Stimulated activated CD8-positive, alpha-beta memory T cell treated with anti-CD3 and anti-CD28 coated beads, Interleukin-2, amount 100 ng/mL, for 48 hours (primary cell): ENCODE measurements at places on chromosomes 4 and X.

GRCh38 chrX:70720721-70721120, 187.8 kb downstream of the TEX11 start:
- no peak for DNase-seq

- DNase-seq: no peak
Measured at GRCh38 chrX:148552775-148553174, 52.4 kb downstream of the AFF2 start.

GRCh38 chr4:185071236-185071811, 53.0 kb downstream of the HELT start:
- no peak for DNase-seq

- DNase-seq: no peak
Measured at GRCh38 chr4:156858071-156858470, 113.5 kb downstream of the PDGFC start.

DNA sequence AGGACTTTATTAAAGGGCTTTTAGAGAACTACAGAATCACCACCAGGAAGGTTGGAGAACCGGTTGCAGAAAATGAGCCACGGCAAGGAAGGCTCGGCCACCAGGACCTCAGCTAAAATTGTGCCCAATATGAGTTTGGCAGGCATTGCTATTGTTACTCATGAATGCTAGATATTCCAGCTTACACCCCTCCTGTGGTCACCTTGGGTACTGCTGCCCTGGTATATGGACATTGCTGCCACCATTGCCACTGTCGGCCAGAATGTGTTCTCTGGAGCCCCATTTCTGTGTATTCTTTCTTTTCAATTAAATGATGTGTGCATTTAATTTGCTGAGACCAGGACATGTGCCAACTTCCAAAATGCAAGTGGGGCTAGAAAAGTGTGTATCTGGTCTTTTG, 626.7 kb upstream of the BOD1L1 start:
- no peak for DNase-seq

GRCh38 chr4:36292556-36293188, 11.3 kb downstream of the DTHD1 start:
- DNase-seq: no peak

DNA sequence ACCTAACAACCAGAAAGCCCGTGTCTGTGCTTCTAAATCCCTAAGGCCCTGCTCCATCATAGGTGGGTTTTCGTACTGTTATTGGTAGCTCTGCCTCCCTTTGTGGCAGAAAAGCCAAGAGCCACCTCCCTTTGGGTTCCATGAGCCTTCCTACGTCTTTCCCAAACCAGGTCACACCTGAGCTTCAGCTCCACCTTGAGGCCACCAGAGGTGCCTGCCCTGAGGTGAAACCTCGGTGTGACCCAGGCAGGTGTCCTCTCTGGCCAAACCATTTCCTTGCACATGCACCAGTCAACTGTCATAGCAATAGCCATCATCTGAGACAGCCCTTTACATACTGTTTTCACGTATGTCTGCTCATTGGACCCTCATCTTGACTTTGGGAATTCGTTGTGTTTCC, 188.0 kb upstream of the RBPJ start:
- no peak for DNase-seq

GRCh38 chr4:11456401-11456800, 27.7 kb upstream of the HS3ST1 start:
- DNase-seq: no peak

DNA sequence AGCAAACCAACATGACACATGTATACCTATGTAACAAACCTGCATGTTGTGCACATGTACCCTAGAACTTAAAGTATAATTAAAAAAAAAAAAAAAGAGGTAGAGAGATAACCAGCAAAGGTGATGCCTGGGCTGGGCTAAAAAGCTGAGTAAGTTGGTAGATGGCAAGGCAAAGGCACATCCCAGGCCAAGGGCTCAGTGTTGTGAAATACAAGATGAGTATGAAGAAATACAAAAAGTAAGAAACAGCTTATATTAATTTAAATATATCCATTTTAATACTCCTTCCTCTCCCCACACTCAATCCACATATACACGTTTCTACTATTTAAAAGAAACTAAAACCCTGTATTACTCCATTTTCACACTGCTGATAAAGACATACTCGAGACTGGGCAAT, 25.8 kb downstream of the TEC start:
- no peak for DNase-seq
